ENCODE measurements at places on chromosomes 11 and 22.

DNA sequence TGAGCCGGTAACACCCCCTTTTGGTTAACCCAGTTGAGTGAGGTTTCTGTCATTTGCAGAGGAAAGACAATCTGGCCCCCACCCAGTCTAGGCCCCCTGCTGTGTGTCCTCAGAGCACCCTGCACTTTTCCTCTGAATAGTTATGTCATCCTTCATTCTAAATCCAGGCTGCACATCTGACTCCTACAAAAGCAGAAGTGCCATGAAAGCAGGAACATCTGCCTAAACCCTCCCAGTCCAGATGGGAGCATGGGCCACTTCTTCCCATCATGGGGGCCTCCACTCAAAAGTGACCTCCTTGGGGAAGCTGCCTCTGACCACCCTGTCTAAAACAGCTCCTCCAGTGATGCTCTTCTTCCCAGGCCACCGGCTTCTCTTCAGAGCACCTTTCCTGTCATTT is 53.7 kb upstream of the HMGXB4 start:
- no peak for DNase-seq

DNA sequence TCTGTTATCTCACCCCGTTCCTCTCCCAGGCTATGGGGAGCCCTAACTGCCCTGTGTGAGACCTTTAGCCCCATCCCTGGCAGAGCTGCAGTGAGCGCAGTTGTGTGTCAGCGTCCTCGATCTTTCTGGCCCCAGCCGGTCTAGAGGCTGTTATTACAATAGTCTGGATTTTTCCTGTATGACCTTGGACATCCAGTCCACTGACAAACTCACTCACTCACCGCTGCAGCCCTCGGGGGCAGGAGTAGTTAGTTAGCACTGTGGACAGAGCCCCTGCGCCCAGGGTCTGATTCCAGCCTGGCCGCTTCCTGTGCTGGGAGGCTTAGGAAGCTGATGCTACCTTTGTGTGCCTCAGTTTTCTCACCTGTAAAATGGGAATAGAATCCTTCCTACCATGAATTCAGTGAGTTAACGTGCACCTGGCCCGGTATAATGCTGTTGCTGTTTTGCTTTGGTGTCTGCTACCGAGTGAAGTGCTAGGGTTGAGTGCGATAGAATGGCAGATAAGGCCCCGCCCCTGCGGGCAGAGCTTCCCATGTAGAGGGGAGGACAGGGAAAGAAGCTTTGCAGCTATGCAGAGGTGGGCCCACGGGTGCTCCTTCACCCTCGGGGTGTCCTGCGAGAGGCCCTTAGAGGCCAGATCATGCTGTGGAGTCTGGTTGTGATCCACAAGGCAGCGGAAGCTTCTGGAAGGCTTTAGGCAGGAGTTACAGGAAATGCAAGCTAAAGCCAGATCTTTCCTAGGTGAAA is 3.0 kb downstream of the LRP5 start:
- DNase-seq: peak; percentile 26

GRCh38 chr11:103047837-103048236 is 44.1 kb downstream of the DCUN1D5 start:
- no peak for DNase-seq

DNA sequence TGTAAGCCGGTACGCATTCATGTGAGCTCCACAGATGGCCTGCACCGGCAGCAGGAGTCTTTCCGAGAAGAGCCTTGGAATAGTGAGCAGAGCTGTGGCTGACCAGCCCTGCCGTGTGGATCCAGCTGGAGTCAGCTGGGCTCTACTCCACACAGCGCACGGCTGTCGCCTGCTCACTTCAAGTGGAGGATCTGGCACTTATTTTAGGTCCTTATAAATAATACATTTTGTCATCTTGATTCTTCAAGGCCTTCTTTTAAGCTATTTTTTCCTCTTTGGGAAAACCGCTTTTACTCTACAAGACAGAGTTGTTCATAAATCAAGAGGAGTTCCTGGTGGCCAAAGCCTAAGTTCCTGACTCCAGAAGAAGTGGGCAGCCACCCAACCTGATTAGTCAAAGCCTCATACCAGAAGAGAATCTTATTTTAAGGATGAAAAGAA is 93.8 kb downstream of the KCNC1 start:
- DNase-seq: peak; percentile 46

DNA sequence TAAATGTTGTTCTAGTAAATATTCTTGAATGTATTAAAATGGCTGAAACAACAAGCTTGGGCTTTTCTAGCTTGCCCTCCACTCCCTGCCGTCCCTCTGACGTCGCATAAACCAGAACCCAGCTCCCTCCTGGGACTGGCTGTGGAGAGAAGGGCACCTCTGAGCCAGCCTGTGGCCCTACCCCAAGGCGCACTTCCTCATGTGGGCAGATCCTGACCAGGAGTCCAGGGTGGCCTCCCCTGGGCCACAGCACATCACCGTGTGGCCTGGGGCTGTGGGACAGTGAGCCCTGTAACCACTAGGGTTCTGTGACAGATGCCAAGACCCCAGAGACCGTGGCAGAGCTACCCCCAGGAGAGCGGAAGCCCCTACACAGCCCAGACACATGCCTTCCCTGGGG is 10.2 kb upstream of the ADORA2A start:
- DNase-seq: no peak

GRCh38 chr11:95486979-95487378 is 256.0 kb upstream of the SESN3 start:
- no peak for DNase-seq

GRCh38 chr11:95764267-95764898 is 25.2 kb downstream of the FAM76B start:
- DNase-seq: peak; percentile 77

- no peak for DNase-seq
Measured at GRCh38 chr11:83694191-83694910, 408.2 kb upstream of the CCDC90B start.

- DNase-seq: peak; percentile 50
Measured at GRCh38 chr22:27844656-27845591, 43.4 kb upstream of the MN1 start.

Measured in cardiac muscle cell (in vitro differentiated cells and primary cell).